ENCODE measurements at places on chromosomes 4 and X.

- DNase-seq, result no peak
Measured at GRCh38 chr4:10688846-10689245, 4.3 kb upstream of the CLNK start.

DNA sequence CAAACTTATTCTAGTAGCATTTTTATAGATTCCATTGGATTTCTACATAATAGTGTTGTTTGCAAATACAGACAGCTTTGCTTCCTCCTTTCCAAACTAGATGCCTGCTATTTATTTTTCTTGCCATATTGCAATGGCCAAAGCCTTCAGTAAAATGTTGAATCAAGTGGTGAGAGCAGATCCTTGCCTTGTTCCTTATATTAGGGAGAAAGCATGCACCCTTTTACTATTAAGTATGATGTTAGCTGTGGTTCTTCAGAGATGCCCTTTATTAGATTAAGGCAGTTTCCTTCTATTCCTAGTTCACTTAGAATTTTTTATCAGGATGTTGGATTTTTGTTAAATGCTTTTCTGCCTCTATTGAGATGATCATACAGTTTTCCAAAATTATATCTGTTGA lies 233.7 kb downstream of the CBR4 start:
- DNase-seq, result no peak

DNA sequence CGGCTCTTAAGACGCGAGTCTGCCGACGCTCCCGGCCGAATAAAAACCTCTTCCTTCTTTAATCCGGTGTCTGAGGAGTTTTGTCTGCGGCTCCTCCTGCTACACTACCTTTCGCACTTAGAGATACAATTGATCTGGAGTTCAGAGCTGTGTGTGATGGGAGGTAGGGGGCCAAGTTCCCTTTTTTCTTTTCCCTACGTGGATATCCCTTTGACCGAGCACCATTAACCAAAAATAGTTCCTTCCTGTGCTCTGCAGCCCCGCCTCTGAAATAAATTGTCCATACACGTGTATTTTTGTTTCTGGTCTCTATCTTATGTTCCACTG lies 555 bp upstream of the PGM2 start:
- DNase-seq, result no peak

- DNase-seq, result no peak
Measured at GRCh38 chrX:129698150-129698549, 40.6 kb upstream of the XPNPEP2 start.

DNA sequence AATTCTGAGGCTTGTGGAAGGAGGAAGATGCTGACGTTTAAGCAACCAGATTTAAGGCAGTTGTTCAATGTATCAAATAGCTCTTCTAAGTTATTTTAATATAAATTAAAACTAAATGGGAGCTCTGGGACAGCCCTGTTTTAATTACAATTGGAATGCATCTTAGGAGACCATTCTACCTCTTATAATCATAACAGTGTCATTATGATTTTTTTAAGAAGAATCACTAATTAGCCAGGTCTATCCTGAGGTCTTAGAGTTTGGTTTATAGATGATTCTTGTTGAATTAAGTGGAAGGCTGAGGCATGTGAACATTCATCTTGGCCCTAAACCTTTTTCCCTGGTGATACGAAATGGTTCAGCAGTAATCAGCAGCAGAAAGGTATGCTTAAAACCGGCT lies 113.4 kb downstream of the CEP135 start:
- no peak for DNase-seq

DNA sequence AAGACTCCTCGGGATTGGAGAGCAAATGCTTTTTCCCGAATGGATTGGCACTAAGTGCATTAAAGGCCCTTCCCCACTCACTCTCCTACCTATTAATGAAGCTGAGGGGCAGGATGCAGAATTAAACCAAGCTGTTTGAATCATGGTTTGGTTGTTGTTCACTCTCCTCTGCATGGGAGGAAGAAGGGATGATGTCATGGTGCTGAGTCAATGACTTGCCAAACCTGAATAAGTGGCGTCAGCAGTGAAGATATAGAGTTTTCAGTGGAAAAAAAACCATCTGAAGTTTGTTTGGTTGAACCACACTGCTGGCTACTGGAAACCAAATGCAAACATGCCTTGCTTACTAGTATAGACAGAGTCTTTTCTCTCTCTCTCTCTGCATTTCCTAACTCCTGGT lies 19.8 kb upstream of the ZXDA start:
- no peak for DNase-seq

GRCh38 chrX:134144231-134144630 lies 92.8 kb upstream of the CCDC160 start:
- no peak for DNase-seq

GRCh38 chr4:151674804-151675391 lies 85.9 kb downstream of the GATB start:
- no peak for DNase-seq

DNA sequence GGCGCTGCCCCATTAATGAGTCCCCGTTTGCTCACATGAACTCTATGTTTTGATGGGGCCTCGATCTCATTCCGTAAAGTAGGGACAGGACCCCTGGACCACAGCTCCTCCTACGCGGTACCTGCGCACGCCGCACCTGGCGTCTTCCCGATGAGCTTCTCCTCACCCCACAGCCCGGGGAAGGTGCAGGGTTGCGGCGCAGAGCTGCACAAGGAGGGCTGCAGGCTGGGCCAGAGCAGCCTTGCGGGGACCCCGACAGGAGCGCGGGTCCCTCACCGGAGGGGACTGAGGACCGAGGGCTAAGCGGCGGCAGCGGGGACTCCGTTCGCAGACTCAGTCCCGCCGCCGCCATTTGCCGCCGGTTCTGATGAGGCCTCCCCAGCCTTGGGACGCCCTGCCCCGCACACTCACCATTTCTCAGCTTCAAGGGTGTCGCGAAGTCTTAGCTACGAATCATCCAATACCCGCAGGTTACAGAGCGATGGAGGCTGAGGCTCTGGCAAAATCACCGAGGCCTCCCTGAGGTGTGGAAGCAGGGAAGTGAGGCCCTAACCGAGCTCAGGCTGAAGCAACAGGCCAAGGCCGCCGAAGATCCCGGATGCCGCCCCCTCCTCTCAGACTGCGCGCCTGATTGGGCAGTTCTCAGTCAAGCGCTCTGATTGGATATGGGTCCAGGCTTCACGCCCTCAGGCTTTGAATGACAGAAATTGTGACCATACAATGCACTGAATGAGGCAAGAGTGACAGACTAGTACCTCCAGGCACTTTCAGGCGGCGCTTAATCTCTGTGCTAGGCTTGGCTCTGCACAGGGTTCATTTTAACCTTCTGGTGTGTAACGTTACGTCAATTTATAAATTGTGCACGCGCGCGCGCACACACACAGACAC lies 25.1 kb downstream of the ZNF721 start:
- DNase-seq, result peak; percentile 95

DNA sequence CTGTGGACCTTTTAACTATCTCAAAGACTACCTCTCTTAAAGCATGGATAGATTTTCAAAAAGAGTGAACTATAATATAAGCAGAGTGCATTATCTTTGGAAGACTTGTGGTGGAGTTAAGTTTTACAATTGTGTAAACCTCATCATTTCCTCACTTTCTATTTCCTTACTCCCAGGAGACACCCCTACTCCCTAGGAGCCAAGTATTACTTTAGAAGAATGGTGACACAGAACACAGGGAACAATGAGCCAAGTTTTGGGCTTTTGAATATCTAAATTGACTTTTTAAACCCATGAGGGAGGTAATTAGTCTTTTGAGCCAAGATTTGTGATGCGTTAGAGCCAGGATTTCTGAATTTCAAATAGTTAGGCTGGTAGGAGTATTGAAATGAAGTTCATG lies 78.9 kb upstream of the UNC5C start:
- DNase-seq, result no peak

DNA sequence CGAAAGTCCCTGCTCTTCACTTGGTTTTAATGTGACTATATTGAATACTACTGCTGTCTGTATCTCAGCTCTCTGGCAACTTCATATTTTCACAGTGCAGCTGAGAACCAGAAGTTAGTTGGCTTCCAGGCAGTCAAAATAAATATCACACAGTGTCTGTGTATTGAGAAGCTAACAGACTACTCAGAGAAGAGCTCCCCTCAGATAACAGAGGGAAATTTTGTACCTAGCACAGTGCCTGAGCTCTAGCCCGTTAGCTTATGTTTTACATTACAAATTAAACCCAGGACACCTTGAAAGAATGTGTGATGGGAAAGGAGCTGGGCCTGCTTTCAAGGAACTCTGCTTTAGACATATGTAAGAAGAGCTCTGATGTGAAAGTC lies 22.7 kb downstream of the JADE1 start:
- no peak for DNase-seq

GRCh38 chr4:16607241-16608066 lies 291.0 kb downstream of the LDB2 start:
- DNase-seq, result no peak

DNA sequence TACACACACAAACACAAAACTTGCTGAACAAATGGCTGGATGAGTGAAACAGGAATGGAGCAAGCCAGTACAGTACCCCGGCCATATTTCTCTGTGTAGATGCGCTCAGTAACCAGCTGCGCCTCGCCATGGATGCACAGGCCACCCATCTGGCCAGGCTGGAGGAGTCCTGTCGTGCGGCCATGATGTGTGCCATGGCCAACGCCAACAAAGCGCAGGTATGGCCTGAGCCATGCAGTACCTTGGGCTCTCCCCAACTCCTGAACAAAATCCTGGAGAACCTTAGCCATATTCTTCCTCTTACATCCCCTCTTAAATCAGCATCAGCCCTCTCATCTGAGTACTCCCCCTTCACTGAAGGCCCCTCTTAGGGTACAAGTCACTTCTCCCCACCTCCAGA lies 4.4 kb downstream of the HSD17B10 start:
- DNase-seq, result no peak

- DNase-seq, result no peak
Measured at GRCh38 chrX:51860679-51861078, 32.7 kb upstream of the MAGED1 start.

GRCh38 chr4:178196751-178197374 lies 754.6 kb upstream of the AGA start:
- no peak for DNase-seq

- no peak for DNase-seq
Measured at GRCh38 chr4:68430337-68430736, 16.9 kb upstream of the TMPRSS11E start.

GRCh38 chr4:54449999-54450398 lies 207.8 kb upstream of the KIT start:
- no peak for DNase-seq

GRCh38 chrX:40719218-40719617 lies 16.1 kb downstream of the MED14 start:
- peak; percentile 56 for DNase-seq

DNA sequence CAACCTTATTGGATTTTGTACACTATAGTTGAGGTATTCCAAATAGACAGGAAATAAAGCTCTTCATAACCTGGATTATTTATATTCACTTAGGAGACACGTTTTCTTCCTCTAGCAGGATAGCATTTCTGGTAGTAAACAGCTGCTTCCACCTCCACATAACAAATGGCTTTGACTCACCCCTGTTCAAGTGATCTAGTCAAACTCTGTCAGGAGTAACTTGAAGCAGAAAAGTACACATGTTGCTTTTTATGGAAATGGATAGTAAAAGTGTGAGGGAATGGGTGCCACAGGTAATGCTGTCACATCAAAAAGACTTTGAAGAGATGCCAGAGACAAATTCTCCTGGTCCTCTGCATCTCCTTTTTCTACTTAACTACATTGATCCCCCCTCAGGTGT lies 258.7 kb upstream of the SLC7A11 start:
- no peak for DNase-seq

GRCh38 chrX:33465137-33465536 lies 253.8 kb upstream of the DMD start:
- DNase-seq, result no peak

DNA sequence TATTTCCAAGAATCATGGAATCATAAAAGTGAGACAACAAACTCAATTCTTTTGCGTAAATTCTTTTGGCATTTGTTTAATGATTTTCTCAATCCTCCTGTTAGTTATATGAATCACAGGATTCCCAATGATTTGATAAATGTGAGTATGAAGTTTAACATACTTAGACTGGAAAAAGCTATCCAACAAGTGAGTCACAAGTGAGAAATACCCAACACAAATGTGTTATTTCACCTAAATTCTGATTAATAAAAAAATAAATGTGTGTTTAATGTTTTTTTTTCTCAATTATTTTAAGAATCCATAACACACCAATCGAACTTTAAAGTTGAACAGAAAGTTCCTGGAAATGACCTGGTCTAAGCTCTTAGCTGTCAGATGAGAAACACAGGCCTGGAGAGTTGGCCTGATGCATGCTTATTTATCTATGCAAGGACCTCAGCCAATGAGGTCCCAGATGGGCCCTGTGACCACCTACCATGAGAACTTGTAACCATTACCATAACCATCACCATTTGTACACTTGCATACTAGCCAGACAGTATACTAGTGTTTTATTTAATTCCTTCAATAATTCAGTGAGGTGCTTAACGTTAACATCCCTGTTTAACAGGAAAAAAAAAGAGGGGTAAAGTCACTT lies 386.7 kb downstream of the SPRY1 start:
- peak; percentile 23 for DNase-seq

- DNase-seq, result no peak
Measured at GRCh38 chr4:92060333-92060732, 243.4 kb upstream of the GRID2 start.

DNA sequence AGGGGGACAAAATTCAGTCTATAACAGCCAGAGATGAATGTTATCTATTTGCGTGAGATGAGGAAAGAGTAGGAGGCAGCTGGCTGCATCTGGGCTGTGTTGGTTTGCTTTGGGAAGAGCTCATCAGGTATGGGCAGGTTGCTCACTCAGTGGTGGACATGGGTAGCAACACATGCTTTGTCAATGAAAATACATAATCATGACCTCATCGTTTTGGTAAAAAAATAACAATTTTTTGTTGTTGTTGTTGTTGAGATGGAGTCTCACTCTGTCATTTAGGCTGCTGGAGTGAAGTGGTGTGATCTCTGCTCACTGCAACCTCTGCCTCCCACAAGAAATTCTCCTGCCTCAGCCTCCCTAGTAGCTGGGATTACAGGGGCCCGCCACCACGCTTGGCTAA lies 16.3 kb upstream of the GLOD5 start:
- DNase-seq, result no peak

DNA sequence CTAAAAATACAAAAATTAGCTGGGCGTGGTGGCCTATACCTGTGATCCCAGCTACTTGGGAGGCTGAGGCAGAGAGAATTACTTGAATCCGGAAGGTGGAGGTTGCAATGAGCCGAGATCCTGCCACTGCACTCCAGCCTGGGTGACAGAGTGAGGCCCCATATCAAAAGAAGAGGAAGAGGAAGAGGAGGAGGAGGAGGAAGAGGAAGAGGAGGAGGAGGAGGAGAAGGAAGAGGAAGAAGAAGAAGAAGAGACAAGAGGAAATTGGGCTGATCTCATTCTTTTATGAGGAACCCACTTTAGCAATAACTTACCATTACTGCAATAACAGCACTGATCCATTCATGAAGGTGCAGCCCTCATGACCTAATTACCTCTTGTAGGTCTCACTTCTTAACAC lies 138.9 kb upstream of the GIMD1 start:
- DNase-seq, result no peak

DNA sequence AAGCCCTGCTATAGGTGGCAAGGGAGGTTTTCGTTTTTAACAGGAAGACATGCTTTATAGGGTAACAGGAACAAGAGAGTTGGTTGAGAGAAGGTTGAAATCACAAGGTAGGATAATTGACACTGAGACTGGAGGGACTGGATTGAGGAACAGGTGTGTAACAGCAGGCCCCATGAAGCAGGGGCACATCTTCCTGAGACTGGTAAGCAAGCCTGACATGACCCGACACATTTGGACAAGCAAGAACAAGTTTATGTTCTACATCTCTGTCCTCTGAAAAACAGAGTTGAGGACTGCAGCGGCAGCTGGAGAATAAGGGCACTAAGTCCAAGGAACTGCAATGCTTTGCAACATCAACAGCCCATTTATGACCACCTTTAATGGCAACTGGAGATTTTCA lies 5.2 kb downstream of the RPS4X start:
- no peak for DNase-seq
